CD4-positive, alpha-beta T cell treated with Interleukin-1 beta for 1 hour (primary cell): ENCODE measurements at places on chromosomes 13 and 19.

GRCh38 chr13:108425056-108425455 is 155.5 kb downstream of the TNFSF13B start:
- DNase-seq, result no peak

- DNase-seq, result no peak
Measured at GRCh38 chr19:2547721-2548120, 71.8 kb downstream of the GADD45B start.

DNA sequence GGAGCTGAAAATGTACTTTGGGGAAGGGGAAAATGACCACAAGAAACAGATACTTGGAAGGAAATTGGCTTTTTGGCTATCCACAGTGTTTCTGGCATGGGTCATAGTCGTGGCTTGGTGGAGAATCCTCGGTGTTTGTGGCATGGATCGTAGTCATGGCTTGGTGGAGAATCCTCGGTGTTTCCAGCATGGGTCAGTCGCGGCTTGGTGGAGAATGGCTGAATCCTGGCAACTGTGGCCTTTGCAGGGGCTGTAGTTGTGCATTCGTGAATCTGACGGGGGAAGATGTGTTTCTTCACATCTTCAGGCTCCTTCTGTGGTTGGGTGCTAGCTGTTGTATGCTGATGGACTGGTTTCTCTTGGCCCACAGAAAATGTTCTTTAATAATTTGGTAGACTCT is 61.7 kb upstream of the MCF2L start:
- no peak for DNase-seq

DNA sequence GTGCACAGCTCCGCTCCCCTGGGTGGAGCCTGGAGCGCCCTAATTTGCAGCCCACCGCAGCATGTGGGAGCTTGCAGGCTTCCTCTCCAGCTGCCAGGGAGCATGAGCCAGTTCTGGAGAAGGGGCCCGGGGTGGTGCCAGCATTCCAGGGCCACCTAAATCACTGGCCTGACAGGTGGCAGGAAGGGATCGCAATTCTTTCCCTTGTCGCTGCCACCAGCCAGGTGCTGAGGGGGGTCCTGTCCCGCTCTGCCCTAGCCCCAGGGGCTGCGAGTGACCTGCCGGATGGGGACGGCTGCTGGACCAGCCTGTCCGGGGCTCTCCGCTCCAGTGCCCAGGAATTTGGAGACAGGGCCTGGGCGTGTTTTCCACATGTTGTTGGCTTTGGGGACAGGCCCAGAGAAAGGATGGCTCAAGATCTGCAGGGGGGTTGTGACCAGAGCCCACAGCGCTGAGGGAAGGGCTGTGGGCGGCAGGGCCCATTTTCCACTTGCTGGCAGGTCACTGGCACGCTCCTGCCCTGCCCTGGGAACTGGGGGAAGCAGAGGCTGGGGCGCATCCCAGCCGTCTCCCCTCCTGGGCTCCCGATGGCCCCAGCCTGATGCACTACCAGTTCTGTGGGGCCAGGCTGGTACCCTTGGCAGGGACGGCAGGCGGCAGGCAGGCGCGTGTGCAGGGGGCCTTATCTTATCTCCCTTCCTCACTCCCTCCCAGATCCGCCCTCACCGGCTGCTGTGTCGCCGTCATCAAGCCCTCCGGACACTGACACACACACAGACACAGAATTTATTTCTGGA is 9.5 kb downstream of the NDUFA11 start:
- no peak for DNase-seq

DNA sequence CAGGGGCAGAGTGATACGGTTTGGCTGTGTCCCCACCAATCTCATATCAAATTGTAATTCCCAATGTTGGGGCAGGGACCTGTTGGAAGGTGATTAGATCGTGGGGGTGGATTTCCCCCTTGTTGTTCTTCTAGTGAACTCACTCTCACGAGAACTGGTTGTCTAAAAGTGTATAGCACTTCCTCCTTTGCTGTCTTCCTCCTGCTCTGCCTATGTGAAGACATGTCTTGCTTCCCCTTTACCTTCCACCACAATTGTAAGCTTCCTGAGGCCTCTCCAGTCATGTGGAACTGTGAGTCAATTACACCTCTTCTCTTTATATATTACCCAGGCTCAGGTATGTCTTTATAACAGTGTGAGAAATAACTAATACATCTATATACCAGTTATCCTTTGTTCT is 706.4 kb upstream of the KLHL1 start:
- no peak for DNase-seq

GRCh38 chr13:48436661-48437288 is 23.9 kb upstream of the LPAR6 start:
- no peak for DNase-seq

DNA sequence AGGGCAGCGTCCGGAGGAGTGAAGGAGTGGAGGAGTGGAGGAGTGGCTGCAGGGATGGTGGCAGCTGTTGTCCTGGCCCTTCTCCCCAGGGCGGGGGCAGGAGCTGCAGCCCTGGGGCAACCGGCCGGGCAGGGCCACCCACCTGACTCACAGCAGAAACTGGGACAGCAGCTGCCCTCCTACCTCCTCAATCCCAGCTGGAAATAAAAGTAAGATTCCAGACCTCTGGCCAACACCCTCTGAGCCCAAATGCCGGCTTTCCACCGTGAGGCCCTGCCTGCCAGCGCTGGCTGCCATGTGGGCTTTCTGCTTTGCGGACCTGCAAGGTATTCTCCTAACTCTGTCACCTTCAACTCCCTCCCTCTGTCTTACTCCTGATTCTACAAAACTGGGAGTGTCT is 3.3 kb upstream of the CLPP start:
- DNase-seq, result no peak

- DNase-seq, result no peak
Measured at GRCh38 chr13:30776661-30777060, 41.3 kb downstream of the ALOX5AP start.

- no peak for DNase-seq
Measured at GRCh38 chr13:46726347-46726746, 70.6 kb downstream of the ESD start.

- DNase-seq, result no peak
Measured at GRCh38 chr13:31204592-31204991, 4.8 kb downstream of the B3GLCT start.

DNA sequence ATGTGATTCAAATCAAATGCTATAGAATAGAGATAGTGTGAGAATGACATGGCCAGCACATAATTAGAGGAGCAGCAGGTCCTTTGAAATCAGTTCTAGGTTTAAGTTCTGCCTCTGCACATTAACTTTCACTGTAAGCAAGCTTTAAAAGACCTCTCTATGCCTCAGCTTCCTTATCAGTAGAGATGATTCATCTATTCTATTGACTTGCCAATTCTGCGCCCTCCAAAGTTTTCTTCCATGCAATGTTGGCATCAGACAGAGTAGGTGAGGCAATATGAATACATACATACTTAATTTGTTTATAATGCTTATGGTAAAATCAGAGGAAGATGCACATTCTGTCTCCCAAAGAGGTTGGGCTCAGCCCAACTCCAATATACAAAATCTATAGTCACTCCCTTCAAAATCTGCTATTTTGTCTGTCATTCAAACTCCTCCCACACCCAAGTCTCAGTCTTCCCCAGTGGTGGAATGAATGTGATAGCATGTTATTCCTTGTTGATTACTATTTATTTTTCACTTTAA is 525.5 kb downstream of the RFC3 start:
- DNase-seq, result no peak

DNA sequence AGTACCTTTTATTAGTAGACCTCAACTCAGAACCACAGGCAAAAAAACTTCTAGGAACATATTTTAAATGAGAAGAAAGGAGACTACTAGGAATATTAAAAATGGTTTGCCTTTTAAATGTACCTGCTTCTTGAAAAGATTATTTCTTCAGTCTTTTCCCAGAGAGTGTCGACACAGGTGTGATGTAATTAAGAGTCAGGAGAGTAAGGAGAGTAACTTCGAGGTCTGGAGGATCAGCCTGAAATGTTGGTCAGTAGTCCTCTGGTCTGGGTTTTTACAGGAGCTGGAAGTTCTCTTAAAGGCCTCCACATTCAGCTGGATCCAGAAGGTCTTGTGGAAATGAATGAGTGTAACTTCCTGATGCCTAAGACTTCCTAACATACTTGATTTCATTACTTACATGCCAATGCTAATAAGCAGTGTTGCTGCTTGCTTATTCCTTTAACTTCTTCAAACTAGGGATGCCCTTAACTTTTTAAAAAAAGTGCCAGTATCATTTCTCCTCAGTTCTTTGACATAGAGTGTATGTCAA is at the start of gene KCTD4:
KCTD4 (minus strand) TSS at position 345 of the 532 bp plus-strand sequence. CDS start 6,478 bp downstream, outside the sequence.
- DNase-seq, result no peak

- DNase-seq, result peak; percentile 97
Measured at GRCh38 chr19:53553865-53554791, 16.2 kb downstream of the ZNF331 start.

DNA sequence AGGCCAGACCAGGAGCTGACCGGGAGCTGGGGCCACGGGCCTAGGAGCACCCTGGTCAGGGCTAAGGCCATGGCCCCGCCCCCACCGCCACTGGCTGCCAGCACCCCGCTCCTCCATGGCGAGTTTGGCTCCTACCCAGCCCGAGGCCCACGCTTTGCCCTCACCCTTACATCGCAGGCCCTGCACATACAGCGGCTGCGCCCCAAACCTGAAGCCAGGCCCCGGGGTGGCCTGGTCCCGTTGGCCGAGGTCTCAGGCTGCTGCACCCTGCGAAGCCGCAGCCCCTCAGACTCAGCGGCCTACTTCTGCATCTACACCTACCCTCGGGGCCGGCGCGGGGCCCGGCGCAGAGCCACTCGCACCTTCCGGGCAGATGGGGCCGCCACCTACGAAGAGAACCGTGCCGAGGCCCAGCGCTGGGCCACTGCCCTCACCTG is 6.6 kb downstream of the SPHK2 start:
- DNase-seq, result no peak

GRCh38 chr19:44884566-44884965 is 6.5 kb upstream of the TOMM40 start:
- DNase-seq, result no peak

GRCh38 chr19:31329819-31330218 is 19.4 kb downstream of the TSHZ3 start:
- no peak for DNase-seq

- peak; percentile 78 for DNase-seq
Measured at GRCh38 chr19:41785653-41786052, 10.7 kb upstream of the CEACAM3 start.

GRCh38 chr13:30388406-30389283 is 33.6 kb upstream of the UBE2L5 start:
- no peak for DNase-seq

GRCh38 chr13:84672616-84673015 is 790.3 kb upstream of the SLITRK1 start:
- no peak for DNase-seq

GRCh38 chr13:107649079-107649478 is 566.3 kb downstream of the LIG4 start:
- no peak for DNase-seq

DNA sequence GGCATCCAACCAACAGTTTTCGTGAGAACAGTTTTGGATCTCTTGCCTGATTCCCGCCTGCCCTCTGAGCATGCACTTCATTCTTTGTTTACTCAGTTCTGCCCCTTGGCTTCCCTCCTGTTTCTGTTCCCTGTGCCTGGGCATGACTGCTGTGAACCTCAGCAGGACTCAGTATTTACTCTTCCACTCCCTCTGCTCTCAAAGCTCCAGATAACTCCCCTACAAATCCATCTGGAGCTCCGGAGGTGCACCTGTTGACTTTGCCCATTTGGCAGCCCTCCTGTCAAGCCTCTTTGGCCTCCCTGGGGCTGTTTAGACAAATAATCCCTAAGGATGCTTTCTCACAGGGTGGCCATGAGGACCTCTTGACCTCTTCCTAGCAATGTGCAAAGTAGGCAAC is 34.2 kb upstream of the ARGLU1 start:
- no peak for DNase-seq

- DNase-seq, result no peak
Measured at GRCh38 chr19:40908976-40909375, 26.9 kb upstream of the CYP2A7 start.

DNA sequence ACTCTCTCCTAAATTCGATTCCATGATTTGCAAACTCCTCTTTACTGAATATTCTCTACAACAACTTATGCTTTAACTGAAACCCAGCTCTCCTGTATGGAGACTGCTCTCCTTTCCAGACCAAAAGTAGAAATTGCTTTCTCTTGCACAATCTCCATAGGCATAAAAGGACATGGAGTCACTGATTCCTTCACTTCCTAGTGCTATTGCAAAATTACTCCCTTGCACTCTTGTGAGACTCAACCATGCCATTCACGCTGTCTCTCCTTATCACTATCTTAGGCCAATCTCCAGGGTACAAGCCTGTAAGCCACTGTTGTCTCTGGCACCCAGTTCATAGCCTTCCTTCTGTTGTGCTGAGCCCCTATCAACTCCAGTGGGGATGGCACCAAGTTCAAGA is 30.6 kb downstream of the SERPINE3 start:
- DNase-seq, result no peak

DNA sequence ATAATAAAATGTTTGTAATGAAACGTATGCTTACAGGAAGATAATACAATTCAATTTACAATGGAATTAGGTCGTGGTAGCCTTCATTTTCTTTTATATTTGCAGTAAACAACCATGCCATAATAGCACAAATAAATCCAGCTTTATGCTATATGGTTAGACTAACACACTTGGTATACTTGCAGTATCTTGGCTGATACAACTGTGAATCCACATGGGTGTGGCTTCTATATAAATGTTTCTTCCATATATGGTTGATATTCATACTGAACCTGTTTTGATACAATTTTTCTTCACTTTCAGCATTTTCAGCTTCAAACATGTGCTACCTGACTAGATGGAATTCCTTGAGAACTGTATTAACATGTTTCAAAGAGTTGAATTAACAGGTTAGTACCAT is 20.4 kb upstream of the SPRY2 start:
- DNase-seq, result no peak

GRCh38 chr19:4115050-4115817 is 8.7 kb downstream of the MAP2K2 start:
- DNase-seq, result peak; percentile 78

DNA sequence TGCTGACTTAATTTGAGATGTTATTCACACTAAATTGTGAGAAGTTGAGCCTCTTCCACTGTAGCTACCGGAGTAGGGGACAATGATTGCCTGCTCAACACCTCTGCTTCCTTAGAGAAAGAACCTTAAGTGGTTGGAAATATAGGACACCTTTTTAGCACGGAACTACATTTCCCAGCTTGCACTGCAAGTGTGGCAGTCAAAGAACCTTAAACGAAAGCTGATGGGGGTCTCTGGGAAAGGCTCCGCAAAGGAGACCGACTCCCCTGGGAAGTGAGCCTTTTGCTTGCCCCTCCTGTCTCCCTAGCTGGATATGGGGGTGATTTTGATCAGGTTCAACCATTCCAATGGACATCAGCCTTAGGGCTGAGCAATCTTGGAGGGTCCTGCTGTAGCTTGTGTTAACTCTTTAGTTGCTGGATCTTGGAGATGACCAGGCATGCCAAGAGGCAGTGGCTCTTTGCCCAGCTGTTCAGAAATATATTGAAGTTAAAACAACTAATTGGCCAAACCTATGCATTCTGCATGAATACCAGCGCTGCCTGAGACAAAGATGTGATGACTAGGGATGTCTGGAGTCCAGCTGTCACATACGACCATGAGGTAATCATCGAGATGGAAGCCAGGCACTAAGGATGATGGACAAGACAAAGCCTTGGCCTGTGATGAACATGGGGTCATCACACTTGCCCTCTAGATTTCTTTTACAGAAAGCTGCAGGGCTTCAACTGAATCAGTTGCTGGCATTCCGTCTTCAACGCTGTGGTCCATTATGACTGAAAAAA is 286.5 kb downstream of the FOXO1 start:
- DNase-seq, result no peak
